ENCODE measurements at places on chromosomes 12 and 14. TPM values are rescaled to one million over a fixed set of nuclear protein-coding genes. Genes with fewer than 3 reads are reported as not detected.

Gene MOAP1
- total RNA-seq, result 15.9 TPM

Gene ACSS3
- total RNA-seq, result 3.2 TPM

Gene OR4K17
- total RNA-seq, result not detected

Gene FGFR1OP2
- total RNA-seq, result 42.1 TPM

Gene TMEM229B
- total RNA-seq, result 0.15 TPM

Gene DNAJC22
- under 0.01 TPM for total RNA-seq

Gene SLC5A8
- not detected for total RNA-seq

Gene SLC39A5
- total RNA-seq, result not detected

Gene AGAP2
- 0.30 TPM for total RNA-seq

Gene MLH3
- 24.2 TPM for total RNA-seq

Gene NFATC4
- 18.4 TPM for total RNA-seq

Gene CCDC175
- total RNA-seq, result not detected

Gene OTOGL
- 0.08 TPM for total RNA-seq

Gene GPX2
- total RNA-seq, result not detected

Gene ATL1
- 0.98 TPM for total RNA-seq

Gene SHMT2
- 206 TPM for total RNA-seq

Gene IL22
- total RNA-seq, result not detected

Gene TAS2R50
- total RNA-seq, result 1.3 TPM

Gene SERPINA6
- total RNA-seq, result not detected

Gene KCNMB4
- total RNA-seq, result 6.0 TPM

Gene MSI1
- not detected for total RNA-seq

Gene LALBA
- total RNA-seq, result not detected

Gene LHX5
- total RNA-seq, result not detected

Gene LMO3
- 0.30 TPM for total RNA-seq

Gene GRIP1
- total RNA-seq, result 1.8 TPM

Gene KRT76
- total RNA-seq, result not detected

Gene ADCY6
- total RNA-seq, result 56.6 TPM

Gene SDS
- not detected for total RNA-seq

Gene GPRC5D
- 0.12 TPM for total RNA-seq

Gene CCDC92
- 7.5 TPM for total RNA-seq

Gene ATP6V1D
- total RNA-seq, result 139 TPM

Gene SRRM4
- not detected for total RNA-seq

Gene TPI1
- 1,519 TPM for total RNA-seq

Gene CAND1
- total RNA-seq, result 143 TPM

Gene MGP
- total RNA-seq, result 26.6 TPM

Gene KLRD1
- total RNA-seq, result under 0.01 TPM

Gene IL23A
- total RNA-seq, result not detected
